ENCODE measurements at places on chromosomes 2 and 18.

- peak; percentile 23 for DNase-seq
Observed at GRCh38 chr2:233929352-233930022, 12.3 kb downstream of the TRPM8 start.

- peak; percentile 78 for DNase-seq
Observed at GRCh38 chr2:28662468-28663181, 89.0 kb upstream of the PPP1CB start.

DNA sequence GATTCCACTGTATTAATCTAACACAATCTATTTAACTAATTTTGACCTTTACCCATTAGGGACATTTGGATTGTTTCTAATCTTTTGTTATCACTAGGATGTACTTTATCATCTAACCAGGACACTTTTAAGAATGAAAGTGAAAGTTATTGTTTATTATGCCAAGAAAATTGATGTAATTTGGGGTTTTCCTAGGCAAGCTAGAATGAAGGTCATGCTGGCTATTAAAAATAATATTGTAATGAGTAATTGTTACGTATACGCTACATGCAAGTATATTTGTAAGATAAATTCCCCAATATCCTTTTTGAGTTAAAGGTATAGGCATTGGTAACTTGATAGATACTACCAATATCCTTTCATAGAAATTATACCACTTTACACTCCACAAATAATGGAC lies 74.6 kb downstream of the COL5A2 start:
- DNase-seq = peak; percentile 74

GRCh38 chr2:120669971-120670370 lies 65.7 kb upstream of the GLI2 start:
- DNase-seq = no peak

- no peak for DNase-seq
Observed at GRCh38 chr2:120318626-120319025, 27.3 kb upstream of the INHBB start.

GRCh38 chr2:121129692-121130091 lies 155.3 kb downstream of the TFCP2L1 start:
- DNase-seq = no peak

- no peak for DNase-seq
Observed at GRCh38 chr2:223092667-223093066, 40.7 kb downstream of the KCNE4 start.

DNA sequence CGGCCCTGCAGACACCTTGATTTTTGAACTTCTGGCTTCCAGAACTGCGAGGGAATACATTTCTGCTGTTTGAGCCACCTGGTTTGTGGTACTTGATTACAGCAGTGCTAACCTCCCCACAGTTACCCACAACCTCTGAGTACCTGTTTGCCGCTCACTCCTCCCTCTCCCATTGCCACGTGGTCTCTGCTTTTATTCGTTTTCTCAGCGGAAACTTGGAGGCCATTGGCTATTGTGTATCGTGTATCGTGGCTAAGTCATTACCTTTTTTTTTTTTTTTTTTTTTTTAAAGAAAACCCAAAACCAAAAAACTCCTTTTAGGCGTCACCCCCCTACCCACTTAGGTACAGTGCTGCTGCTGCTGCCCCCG lies 90.8 kb downstream of the AGAP1 start:
- DNase-seq = no peak

DNA sequence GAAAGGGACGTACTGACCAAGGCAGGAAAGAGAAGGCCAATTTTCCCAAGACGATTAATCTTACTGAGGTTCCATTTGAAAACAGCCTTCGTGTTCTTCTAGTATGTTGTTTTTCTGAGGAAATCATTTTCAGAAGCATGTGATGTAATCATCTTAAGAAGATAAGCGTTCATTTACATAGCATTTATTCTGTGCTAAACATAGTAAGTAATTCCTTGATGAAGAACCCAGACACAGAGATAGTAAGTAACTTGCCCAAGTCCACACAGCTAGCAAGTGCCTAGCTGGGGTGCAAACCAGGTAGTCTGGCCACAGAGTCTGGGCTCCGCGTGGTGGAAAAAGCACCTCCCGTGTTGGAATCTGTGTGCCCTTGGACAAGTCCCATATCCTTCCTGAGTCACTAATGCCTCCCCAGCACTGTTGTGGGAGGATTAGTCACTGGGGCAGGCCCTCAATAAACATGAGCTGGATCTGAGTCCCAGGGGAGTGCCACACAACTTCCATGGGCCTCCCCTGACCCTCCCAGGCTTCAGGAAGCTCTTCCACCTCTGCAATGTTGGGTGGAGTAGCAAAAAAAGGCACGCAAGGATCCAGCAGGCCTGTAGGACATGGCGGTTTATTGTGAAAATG lies 26.9 kb upstream of the ASAP2 start:
- peak; percentile 72 for DNase-seq

Data from choroid plexus epithelial cell (primary cell).